ENCODE measurements at places on chromosomes 1 and 21.

- DNase-seq, result no peak
Measured at GRCh38 chr1:166977951-166978350, 2.6 kb upstream of the ILDR2 start.

- no peak for DNase-seq
Measured at GRCh38 chr1:147273409-147274336, 31.2 kb downstream of the CHD1L start.

- no peak for DNase-seq
Measured at GRCh38 chr1:27517301-27517700, 27.3 kb upstream of the WASF2 start.

DNA sequence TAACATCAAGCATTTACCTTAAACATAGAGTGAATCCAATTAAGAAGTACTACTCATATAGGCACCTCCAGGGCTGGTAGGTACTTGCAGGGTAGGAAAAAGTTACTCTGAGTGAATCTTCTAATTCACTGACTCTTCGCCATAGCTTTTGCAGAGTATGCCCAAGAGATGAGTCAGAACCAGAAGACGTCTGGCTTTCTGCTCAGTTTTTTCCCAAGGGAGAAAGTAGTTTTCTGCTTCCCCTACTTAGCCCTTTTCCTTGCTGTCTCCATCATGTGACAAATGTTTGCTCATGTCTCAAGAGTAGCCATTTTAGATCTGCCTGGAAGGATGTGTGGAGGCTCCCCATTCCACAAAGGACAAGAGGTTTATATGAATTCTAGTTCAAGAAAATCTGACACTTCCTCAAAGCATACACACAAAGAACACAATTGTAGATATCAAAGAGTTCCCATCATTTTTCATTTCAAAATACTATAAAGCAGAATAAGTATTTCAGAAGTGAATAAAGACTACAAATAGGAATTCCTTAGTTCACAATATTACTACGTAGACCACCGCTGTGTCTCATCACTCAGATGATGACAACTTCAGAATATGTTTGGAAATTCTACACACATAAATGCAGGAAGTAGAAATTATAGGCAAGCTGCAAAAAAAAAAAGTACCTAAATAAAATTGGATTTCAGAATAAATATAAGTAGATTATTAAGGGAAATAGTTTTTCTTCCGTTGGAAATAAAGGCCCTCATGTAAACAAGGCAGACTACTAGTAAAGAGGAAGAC is 98.5 kb downstream of the ASH1L start:
- no peak for DNase-seq

DNA sequence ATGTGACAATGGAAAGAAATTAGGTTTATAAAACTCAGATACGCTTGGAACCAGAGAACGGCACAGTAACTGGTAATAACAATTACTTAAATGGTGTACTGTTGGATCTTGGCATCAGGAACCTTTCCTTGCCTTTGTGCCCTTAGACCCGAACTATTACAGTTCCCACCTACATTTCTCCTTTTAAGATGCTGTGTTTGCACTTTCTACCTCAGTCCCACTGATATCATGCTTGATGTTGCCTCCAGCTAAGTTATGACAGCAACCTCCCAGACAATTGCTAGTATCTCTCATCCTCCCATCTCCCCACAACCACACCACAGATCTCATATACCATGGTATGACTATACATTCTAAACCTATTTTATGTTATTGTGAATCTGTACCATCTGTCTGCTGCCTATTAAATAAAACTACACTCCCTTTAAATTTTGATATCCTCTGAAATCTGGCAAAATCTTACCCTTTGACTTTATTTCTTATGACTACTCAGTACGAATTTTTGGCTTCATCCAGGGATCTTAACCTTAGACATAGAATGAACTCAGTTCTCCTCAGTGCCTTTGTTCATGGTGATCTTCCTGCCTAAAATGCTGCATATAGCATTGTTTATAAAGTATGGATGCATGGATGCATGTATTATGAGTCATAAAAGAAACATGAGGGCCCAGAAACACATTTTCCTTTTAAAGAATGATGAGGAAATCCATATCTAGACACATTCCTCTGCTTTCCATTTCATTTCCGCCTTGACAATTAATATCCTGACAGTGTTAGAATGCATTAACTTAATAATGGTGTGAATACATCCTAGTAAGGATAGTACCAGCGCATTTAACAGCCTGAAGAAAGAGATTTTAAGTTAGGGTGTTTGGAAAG is 64.1 kb downstream of the LRRC8D start:
- DNase-seq, result no peak

DNA sequence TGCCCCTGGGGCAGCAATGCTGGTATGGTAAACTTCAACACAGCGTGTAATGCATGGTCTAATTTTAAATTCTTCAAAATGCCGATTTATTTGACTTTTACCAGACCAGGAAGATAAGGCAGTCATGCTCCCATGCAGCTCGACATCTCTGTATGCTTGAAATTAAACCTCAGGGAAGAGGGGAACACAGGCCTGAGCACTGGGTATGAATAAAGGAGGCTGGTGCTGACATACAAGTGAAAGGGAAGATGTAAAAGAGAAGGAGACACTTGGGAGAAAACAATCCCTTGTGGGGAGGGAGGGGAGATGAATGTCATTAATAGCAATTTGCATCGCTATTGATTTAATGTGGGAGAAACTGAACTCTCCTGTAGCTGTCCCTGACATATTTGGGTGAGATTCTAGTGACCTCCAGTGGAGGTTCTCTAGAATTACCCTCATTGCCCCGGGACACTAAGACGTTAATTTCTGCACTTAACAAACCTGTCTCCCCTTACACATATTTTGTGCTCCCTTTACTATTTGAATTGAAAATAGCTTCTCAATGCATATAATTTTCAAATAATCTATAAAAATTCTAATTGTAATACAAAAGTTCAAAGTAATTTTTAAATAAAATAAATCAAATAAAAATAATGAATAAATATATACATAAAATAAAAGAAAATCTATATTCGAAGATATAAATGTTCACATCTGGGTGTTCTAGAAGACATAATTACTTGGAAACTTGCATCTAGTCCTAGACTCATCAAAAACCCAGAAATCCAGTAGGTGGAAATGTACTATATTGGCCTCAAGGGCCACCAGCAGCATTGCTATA is 283.1 kb downstream of the LMX1A start:
- no peak for DNase-seq
